T-helper 2 cell treated with Interferon-gamma antibody and Interleukin-4, amounts not matched to agents 5 μg/mL and 100 μg/mL, for 36 hours (primary cell): ENCODE measurements at places on chromosomes 1 and 21.
A peak's percentile ranks its signal among the peaks of the same experiment; 100 is the strongest.

- DNase-seq: no peak
These were observed 87.9 kb downstream of the VAV3 start for GRCh38 chr1:107877092-107877491.

GRCh38 chr1:173415490-173415889 is 61.6 kb upstream of the PRDX6 start:
- DNase-seq: no peak

- no peak for DNase-seq
These were observed 58.1 kb upstream of the ZNF648 start for GRCh38 chr1:182119631-182120030.

DNA sequence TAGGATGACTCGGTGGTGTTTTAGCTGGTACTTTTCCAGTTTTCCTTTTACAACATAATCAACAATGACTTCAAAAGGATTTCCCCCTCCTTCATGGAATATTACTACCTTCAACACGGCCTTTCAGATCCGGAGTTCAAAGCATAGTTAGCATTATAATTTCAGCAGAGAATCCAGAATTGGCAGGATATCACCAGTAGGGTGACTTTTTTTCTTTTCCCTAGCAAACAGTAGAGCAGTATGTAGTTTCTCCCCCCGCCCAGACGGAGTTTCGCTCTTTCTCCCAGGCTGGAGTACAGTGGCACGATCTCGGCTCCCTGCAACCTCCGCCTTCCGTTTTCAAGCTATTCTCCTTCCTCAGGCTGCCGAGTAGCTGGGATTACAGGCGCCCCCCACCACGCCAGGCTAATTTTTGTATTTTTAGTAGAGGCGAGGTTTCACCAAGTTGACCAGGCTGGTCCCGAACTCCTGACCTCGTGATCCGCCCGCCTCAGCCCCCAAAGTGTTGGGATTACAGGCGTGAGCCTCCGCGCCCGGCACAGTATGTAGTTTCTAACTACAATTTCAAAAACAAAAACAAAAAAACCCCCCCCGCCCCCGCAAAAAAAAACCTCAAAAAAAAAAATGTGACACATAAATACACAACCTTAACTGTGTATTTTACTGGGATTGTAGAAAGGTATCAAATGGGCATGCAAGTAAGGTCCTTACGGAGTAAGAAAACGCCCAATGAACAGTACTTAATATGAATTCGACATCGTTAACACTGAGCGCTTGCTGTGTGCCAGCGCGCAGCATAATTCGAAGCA is 1.5 kb upstream of the COX20 start:
- peak; percentile 45 for DNase-seq

DNA sequence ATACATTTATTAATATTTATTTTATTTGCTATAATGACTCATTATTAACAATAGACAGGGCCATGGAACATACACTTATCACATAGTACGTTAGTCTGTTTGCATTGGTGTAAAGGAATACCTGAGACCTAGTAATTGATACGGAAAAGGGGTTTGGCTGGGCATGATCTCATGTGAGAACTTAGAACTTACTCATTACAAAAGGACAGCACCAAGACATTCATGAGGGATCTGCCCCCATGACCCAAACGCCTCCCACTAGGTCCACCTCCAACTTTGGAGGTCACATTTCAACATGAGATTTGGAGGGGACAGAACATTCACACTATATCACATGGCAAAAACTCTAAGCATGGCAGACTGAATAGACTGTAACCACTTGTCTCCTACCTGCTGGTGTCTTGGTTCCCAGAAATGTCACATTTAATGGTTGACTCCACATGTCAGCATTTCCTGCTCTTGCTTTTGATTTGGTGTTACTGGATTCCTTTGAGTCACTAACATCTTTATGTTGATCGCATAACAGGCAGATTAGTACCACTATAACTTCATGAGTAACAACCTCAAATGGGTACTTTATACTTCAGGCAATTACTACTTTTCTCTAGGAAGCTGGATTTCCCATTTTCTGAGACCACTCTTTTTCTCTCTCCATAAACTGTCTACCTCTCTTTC is 3.5 kb upstream of the C1orf116 start:
- no peak for DNase-seq

DNA sequence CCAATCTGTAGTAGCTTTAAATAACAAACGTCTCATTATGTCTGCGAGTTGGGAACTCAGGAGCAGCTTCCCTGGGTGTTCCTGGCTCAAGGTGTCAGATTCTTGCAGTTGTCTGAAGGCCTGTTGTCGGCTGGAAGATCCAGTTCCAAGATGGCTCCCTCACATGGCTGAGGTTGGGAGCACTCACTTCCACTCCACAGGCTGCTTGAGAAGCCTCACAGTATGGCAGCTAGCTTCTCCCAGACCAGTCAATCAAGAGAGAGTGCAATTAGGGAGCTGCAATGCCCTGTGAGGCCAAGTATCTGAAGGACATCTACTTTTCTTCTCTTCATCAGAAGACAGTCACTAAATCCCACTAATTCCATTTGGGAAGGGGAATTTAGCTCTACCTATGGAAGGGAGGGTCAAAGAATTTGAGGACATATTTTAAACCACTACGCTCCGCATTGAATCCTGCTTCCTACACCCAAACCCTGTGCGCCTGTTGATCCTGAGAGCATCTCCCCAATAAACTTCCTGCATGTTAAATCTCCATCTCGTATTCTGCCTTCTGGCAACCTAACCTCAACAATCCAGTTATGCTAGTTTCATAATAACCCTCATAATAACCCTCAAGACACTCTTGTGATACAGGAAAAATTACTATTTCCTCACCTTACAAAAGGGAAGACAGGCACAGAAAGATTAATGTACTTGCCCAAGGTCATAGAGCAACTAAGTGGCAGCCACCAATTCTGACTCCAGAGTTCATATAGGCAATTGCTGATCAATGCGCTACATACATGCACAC is 3.6 kb upstream of the VPS26C start:
- DNase-seq: no peak
